ENCODE measurements at places on chromosomes 16 and 17.
A peak's percentile ranks its signal among the peaks of the same experiment; 100 is the strongest.

- no peak for DNase-seq
Measured at GRCh38 chr16:9610727-9611126, 519.3 kb downstream of the HAPSTR1 start.

DNA sequence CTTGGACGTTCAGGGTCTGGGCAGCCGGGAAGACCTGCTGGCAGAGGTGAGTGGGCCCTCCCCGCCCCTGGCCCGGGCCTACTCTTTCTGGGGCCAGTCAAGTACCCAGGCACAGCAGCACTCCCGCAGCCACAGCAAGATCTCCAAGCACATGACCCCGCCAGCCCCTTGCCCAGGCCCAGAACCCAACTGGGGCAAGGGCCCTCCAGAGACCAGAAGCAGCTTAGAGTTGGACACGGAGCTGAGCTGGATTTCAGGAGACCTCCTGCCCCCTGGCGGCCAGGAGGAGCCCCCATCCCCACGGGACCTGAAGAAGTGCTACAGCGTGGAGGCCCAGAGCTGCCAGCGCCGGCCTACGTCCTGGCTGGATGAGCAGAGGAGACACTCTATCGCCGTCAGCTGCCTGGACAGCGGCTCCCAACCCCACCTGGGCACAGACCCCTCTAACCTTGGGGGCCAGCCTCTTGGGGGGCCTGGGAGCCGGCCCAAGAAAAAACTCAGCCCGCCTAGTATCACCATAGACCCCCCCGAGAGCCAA lies 8.6 kb upstream of the ABCC3 start:
- peak; percentile 50 for DNase-seq

DNA sequence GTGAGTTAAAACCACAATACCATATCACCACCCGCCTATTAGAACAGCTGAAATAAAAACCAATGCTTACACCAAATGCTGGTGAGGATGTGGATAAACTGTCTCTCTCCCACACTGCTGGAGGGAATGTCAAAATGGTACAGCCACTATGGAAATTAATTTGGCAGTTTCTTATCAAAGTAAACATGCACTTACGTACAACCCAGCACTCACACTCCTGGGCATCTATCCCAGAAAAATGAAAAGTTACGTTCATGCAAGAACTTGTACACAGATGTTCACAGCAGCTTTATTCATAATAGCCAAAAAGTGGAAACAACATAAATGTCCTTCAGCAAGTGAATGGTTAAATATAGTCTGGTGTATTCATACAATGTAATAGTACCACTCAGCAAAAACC lies 173.2 kb upstream of the MYOCD start:
- no peak for DNase-seq

- no peak for DNase-seq
Measured at GRCh38 chr17:72463287-72464102, 342.7 kb downstream of the SOX9 start.

DNA sequence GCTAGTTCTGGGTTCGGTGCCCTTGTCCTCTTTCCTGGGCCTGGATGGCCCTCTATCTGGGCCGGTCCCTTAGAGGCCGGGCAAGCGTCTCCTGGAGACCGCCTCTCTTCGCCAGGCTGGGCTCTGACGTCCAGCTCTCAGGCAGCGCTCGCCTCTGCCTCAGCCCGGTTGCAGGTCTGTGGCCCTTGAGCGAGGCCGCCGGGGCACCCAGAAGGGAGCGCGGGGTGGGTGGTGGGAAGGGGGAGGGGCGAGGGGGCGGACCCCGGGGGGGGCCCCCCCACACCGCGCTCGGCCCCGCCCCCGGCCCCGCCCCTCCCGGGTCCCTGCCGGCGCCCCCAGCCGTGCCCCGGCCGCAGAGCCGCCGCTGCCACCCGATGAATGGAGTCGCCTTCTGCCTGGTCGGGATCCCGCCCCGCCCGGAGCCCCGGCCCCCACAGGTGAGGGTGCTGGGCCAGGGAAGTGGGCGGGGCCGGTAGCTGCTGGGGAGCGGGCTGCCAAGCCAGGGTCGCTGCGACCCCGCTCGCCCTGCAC lies at the start of gene ARHGAP23:
TSS of gene ARHGAP23 (plus strand) at position 353 of the 531 bp plus-strand sequence. CDS start at position 375, 22 bp downstream.
- DNase-seq = no peak

DNA sequence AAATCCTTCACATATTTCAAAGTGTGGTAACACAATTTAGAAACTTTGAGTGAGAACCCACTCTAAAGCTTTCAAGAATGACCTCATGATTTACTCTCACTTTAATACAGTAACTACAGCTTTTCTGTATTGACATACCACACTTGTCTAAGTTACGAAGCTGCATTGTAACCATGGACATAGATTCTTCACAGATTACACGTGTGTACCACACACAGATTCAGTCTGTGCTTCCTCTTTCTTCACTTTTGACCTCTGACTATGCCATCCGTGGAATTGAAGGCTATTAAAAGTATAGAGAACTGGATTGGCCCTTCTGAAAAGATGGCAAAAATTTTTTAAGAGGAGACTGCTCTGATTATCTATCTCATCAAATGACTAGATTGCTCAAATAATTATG lies 172.7 kb downstream of the TANC2 start:
- DNase-seq = no peak

GRCh38 chr17:50208611-50209061 lies 7.2 kb upstream of the COL1A1 start:
- no peak for DNase-seq

GRCh38 chr17:12599186-12599920 lies 66.3 kb upstream of the MYOCD start:
- no peak for DNase-seq

DNA sequence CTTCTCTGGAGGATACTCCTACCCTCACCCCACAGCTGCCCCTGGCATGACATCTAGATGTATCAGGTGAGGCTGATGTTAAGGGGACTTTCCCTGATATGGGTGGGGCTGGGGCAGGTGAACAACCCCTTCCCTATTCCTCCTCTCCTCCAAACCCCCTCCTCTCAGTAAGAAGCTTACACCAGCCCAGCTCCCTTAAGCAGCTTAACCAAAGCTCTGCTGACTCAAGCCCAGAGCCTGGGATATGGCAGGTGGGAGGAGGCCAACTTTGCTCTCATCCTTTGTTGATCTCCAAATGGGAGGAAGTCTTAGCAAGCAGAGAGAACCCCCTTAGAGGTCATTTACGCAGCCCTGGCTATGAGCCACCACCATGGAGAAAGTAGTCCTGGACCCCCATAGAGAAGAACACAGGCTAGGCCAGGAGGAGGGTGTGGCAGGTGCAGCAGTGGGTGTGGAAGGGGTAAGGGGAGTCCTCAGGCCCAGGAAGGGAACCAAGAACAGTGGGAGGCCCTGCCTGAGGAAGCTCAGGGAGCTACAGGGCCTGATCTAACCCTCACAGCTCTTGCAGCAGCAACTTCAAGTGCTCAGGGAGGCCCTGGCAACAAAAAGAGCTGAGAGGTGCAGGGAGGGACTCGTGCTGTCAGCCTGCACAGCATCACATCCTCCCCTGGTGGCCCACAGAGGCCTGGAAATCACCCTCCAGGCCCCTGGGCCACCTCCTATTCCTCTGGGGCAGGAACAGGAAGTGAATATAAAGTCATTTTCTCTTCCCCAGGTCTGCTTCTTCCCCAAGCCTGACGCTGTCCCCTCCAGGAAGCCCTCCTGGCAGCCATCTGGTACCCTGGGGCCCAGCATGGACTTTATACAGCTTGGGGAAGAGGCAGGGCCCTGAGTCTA lies 2.9 kb downstream of the UNC119 start:
- no peak for DNase-seq

DNA sequence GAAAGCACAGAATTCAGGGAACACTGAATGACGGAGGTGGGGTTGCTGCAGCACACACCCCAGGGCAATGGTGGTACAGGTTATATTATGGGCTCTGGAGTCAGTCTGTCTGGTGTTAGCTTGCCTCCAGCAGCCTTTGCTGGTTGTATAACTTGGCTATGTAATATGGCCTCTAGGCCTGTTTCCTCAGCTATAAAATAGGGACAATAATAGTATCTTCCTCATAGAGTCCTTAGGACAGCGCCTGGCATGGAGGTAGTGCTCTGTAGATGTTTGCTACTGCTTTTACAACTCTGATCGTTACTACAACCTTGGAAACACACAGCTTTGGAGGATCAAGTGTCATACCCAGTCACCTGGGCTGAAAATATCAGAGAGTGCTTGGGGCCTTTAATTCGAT lies 31.5 kb downstream of the GTF3C1 start:
- DNase-seq = no peak

GRCh38 chr17:71613996-71614395 lies 506.8 kb upstream of the SOX9 start:
- DNase-seq = no peak

DNA sequence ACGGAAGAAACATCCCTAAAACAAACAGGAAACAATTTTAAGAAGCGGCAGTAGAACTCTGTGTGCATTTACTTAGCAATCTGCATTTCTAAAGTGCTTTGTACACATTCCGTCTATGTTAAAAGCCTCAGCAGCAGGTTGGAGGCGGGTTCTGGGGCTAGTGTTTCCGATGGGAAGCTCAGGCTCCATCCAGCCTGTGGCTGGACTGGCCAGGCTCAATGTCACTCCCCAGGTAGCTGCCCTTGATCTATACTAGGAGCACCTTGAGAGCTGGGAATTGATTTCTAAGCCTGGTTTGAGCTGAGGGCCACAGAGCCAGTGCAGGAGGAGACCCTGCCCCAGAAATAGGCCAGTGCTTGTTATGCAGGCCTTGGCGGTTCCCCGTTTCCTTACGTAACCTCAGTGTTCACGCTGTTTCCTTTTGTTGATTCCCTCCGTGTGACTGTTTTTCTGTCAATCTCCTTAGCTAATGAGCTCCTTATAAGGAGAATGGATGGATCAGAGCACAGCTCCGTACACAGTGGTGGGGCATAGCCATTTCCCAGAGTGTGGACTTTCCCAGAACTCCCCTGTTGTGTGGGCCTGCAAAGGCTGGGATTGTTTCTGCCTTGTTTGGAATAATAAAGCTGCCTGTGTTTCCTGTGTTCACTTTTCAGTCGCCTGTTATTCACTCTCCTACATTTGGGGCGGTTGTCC lies 21.4 kb downstream of the ADORA2B start:
- DNase-seq = no peak

GRCh38 chr17:30905742-30906100 lies 317 bp downstream of the TEFM start:
- DNase-seq = no peak

DNA sequence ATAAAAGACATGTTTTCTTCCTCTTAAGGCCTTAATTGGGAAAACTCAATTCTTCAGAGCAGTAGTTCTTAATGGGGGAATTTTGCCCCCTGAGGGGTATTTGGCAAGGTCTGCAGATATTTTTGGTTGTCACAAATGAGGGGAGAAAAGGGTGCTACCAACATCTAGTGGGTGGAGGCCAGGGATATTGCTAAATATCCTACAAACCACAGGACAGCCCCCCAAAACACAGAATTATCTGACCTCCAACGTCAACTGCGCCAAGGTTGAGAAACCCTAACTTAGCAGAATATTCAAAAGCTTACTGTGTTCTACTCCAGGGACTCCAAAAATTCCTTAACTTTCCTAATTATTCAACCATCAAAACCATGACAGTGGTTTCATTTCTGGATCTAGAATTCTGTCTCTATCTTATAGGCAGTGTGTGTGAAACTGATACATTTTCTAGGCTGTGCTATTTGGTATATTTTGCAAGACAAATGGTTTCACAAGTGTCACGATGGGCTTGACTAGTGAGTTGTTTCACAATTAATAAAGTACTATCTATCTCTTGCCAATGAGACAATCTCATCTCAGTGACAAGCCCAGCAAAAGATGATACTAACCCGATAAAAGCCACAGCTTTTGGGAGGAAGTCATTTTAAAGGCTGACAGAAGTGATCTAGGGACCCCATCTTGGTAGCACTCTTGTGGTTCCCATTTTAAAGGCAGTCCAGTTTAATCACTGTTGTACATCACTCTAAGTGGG lies 14.7 kb downstream of the TXNDC11 start:
- DNase-seq = no peak

DNA sequence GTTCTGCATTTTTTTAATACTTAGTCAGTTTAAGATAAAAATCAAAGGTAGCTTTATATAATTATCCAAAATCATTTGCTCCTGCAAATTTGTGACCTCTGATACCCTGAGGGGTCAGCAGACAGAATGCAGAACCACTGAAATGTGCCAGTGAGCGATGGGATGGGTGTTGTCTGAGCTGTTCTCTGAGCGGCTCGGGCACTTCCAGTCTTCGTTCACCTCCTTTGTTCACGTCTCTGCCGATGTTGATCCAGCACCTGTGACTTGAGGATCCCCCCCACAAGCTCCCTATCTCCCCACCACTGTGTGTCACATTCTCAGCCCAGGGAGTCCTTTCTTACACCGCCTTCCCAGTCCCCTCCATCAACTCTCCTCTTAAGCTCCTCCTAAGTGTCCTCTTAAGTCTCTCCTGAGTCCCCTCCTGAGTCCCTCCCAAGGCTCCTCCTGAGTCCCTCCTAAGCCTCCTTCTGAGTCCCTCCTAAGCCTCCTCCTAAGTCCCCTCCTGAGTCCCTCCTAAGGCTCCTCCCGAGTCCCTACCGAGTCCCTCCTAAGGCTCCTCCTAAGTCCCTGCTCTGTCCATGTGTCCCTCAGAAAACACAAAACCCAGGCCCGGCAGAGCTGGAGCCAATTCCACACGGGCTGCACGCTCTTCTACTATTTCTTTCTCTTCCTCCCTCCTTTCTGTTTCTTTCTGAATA lies 47.5 kb downstream of the RNF213 start:
- no peak for DNase-seq

- DNase-seq = peak; percentile 36
Measured at GRCh38 chr16:88617268-88618031, 20.9 kb upstream of the IL17C start.

- DNase-seq = no peak
Measured at GRCh38 chr16:3182608-3183444, 5.2 kb upstream of the OR1F1 start.
